GM13977 (cell line): ENCODE measurements at places on chromosomes 16 and 17.

DNA sequence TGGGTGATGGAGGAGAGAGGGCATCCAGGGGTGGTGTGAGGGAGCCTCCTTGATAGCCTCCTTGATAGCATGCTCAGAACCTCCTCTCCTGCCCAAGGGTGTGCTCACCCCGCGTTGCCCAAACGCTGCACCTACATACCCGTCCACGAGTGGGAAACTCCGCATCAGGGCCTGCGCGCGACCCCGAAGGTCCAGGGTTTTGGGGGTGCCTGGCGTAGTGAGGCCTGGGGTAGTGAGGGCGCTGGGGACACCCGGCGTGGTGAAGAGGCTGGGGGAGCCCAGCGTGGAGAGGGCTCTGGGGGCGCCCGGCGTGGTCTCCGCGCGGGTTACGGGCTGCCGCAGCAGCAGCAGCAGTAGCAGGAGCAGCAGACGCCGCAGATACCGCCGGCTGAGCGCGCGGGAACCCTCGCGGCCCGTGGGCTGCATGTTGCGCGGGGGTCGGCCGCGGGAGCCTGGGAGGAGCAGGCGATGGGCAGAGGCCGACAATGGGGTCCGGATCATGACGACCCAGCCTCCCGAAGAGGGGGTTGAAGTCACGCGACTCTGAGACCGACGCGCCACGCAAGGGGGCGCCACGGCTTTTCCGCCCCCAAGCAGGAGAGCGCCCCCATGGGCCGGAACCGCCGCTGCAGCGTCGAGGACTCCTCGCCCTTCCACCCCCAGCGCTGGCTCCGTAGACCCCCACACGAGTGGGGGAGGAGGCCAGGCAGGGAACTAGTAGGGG lies at the start of gene DPEP3:
Gene DPEP3 (minus strand): TSS at position 545 of the 724 bp plus-strand sequence. CDS start 119 bp downstream, at position 426.
- no peak for DNase-seq

DNA sequence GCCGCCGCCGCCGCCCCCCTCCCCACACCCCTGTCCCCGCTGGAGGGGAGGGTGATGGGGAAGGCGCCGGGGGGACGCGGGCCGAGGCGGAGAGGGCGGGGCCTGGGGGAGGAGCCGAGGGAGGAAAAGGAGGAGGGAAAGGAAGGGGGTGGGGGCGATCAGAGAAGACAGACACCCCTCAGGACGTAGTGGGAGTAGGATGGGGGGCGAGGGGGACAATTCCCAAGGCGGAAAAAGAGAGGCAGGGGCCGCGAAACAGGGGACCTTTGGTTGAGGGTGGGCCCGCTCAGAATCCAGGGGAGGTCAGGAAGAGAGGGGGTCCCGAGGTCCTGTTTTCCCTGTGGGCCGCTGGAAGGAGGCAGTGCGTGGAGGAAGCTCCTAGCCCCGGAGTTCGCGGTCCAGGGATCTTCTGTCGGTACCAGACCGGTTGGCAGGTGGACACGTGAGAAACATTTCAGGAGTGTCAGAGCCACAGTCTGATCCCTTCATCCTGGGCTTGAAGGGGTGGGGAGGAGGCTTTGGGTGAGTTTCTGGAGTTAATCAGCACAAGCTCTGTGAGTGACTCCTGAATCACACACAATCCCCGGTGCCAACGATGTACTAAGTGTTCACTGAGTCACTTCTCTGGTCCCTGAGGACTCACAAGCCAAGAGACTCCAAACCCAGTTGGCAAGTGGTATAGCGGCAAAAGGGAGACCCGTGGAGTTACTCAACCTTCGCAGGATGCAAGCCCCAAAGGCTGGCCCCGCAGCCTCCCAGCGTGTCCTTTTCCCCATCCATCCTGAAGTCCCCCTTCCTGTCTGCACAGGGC lies at the start of gene XYLT1:
Gene XYLT1 (minus strand): TSS at position 53 of the 811 bp plus-strand sequence. CDS start 164 bp downstream, outside the sequence.
- no peak for DNase-seq

GRCh38 chr16:74224828-74225612 lies 71.6 kb upstream of the PSMD7 start:
- no peak for DNase-seq

- DNase-seq: no peak
These were observed 919.1 kb upstream of the EEF2KMT start for GRCh38 chr16:6016530-6017184.

DNA sequence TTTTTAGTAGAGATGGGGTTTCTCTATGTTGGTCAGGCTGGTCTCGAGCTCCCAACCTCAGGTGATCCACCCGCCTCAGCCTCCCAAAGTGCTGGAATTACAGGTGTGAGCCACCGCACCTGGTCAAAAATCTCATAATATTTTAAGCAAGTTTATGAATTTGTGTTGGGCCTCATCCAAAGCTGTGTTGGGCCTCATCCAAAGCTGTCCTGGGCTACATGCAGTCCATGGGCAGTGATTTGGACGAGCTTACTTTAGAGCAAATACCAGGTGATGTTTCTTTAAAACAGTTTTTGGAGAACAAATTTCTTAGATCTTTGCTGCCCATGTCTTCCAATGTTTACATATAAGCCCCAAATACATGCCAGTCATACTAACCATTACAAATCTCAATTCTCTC lies 84.4 kb upstream of the C17orf78 start:
- DNase-seq: no peak

DNA sequence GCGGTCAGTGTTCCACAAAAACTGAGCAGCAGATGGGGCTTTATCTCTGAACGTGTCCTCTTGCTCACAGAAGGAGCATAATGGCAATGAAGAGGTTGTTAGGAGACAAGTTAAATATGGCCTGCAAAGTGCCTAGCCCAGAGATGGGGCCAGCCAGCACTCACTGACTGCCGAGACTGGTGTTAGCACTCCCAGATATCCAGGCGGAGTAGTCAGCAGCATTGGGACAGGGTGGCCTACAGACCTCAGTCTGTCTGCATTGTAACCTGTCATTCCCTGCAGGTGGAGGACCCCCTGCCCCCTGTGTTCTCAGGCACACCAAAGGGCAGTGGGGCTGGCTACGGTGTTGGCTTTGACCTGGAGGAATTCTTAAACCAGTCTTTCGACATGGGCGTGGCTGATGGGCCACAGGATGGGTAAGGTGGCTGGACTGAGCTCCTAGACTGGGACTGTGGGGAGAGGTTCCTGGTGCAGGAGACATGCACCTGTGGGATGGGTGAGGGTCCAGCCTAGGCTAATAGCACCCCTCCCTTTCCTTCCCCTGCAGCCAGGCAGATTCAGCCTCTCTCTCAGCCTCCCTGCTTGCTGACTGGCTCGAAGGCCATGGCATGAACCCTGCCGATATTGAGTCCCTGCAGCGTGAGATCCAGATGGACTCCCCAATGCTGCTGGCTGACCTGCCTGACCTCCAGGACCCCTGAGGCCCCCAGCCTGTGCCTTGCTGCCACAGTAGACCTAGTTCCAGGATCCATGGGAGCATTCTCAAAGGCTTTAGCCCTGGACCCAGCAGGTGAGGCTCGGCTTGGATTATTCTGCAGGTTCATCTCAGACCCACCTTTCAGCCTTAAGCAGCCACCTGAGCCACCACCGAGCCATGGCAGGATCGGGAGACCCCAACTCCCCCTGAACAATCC lies 4.2 kb downstream of the MFAP4 start:
- no peak for DNase-seq

- DNase-seq: no peak
These were observed 368.0 kb upstream of the RBFOX1 start for GRCh38 chr16:6964679-6965078.

DNA sequence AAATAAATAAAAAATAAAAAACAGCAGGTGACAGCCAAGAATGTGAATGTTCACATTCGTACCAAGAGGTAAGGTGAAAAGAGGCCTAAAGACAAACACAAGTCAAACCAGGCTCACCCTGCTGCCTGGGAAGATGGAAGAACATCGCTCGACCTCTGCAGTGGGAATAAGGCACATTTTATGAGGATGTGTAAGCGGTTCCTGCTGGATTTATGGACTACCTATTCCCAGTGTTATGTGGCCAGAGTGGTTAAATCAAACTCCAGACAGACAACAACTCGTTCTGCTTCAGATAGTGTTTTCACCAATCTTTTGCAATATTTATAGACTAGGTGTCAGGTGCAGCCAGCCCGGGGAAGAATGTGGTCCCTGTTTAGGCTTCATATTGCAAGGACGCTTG lies 215.0 kb upstream of the HSBP1 start:
- DNase-seq: no peak

- no peak for DNase-seq
These were observed 4.8 kb downstream of the DVL2 start for GRCh38 chr17:7229504-7229903.

GRCh38 chr17:30970831-30971567 lies at the start of gene RNF135:
RNF135 (plus strand) TSS chr17:30971039; CDS start chr17:30971074, 35 bp downstream.
- DNase-seq: peak; percentile 87

DNA sequence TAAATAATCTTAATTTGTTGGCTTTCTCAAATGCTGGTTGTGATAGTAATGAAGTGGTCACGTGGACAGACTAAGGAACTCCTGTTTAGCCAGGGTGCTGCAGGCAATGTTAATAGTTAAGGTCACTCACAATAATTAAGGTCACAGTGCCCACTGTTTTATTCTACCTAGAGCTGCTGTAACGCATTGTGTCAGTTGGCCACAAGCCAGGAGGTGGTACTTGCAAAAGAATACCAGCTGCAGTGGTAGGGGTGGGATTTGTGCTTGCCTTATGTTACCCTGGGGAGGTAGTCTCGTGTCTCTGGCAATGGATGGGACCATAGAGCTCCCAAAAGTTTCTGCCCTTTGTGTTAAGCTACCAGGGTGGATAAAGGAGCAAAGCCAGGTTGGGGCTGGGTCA lies 969.1 kb upstream of the CDH8 start:
- no peak for DNase-seq

- DNase-seq: peak; percentile 62
These were observed 9.4 kb upstream of the NPTX1 start for GRCh38 chr17:80485846-80486245.

DNA sequence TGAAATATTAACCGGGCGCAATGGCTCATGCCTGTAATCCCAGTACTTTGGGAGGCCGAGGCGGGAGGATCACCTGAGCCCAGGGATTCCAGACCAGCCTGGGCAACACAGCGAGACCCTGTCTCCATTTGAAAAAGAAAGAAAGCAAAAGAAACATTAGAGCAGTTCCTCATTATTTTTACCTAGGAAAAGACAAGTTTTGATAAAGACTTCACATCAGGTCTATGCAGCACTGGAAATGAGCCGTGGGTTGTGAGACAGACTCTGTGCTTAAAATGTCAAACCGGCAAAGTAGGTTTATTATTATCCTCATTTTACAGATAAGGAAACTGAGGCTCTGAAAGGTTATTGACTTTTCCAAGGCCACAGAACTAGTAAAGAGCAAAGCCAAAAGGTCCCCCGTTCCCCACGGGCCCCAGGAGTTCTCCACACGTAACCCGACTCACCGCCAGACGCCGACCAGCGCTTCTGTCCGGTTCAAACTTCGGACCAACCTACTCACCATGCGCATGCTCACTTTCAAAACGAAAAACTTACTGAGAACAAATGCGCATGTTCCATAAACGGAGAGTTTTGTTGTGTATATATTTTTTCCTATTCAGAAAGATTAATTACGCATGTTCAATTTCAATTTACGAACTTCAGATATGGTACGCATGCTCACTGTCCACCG lies 356 bp downstream of the TUBD1 start:
- no peak for DNase-seq

- no peak for DNase-seq
These were observed 44.0 kb downstream of the MARVELD3 start for GRCh38 chr16:71669926-71670536.

GRCh38 chr16:50879873-50880695 lies 138.2 kb downstream of the CYLD start:
- no peak for DNase-seq

GRCh38 chr17:6546069-6546718 lies 10.2 kb downstream of the PITPNM3 start:
- peak; percentile 48 for DNase-seq

GRCh38 chr17:73431401-73432205 lies 119.8 kb upstream of the CDC42EP4 start:
- DNase-seq: no peak

GRCh38 chr16:69039333-69039941 lies 66.0 kb upstream of the HAS3 start:
- no peak for DNase-seq

GRCh38 chr16:58026705-58027160 lies 1.2 kb downstream of the MMP15 start:
- no peak for DNase-seq

DNA sequence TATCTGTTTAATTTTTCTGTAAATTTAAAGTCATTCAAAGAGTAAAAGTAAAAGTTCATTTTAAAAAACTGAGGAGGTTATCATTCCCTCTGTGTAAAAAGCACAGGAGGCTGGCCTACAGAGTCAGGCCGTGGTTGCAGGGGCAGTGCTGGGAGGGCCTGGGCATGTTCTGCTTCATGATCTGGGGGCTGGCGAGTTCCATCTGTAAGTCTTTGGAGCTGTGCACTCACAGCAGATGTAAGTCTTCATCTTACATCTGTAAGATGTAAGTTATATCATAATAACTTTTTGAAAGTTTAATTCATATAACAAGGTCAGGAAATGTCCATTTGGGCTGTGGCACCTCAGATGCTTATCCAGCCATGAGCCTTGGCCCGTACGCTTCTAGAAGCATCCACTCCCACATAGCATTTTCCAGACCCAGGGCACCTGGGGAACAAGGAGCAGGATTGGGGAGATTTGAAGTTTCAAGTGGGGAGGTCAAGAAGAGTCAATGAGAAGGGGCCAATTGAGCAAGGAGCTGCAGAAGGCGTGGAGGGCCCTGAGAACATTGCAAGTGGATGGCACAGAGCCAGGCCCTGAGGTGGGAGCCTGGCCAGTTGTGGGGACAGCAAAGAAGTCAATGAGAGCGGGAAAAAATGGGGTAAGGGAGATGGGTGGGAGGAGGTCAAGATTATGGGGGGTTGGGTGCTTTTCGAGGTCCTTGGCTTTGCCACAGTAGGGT lies 54.1 kb downstream of the TNFRSF13B start:
- DNase-seq: no peak

DNA sequence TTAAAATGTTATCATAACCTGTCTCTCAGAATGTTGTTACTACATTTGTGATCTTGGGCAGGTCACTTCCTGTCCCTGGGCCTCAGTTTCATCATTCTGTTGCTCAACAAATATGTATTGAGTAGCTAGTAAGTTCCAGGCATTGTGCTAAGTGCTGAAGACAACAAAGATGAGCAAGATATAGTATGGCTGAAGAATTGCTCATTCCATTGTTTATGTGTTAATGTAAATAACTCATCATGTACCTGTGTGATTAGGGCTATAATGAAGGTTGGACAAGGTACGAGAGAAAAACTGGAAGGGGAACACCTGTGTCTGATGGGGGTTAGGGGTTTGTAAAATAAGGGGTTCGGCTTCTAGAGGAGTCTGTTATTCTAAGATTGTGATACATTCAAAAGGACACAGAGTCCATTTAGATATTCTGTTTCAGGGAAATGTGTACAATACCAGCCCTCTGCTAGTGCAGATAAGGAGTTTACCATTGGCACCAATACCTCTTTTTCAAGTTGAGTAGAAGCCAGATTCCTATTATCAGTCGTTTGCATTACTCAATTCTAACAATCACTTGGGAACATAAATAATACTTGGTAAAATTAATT lies 20.0 kb downstream of the TUBG1 start:
- DNase-seq: no peak

GRCh38 chr17:37280841-37281240 lies 94.9 kb upstream of the C17orf78 start:
- DNase-seq: no peak

GRCh38 chr16:81486540-81487061 lies 42.0 kb downstream of the CMIP start:
- DNase-seq: no peak
